Memory B cell (primary cell): ENCODE measurements at places on chromosomes 4 and X.

DNA sequence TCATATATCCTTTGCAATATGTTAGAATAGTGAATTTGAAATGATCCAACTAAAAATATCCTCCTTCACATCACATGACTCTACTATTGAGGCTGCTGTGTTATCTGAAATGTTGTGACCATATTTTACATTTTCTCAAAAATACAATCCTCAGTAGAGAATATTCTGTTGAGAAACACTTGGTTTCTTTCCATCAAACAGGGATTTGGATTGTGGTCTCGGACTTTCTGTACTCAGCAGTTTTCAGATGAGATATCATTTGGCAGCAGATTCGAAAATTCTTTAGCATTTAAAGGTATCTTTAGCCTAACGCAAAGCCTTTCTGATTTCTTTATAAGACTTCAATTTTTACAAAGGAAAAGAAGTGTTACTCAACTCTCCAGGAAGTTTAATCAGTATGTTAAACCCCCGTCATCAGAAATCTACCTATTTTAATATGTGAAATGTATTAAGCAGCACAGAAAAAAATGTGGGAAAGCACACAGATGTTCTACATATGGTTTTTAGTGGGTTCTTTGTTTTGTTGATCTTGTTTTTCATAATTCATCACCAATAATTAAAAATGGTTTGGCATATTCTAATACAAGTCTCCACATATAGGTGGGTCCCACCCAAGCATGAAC is 55.4 kb upstream of the ANXA3 start:
- H3K27me3 ChIP-seq: no peaks in the 10 kb centered on the region
- no peak overlapping the region for H3K4me3 ChIP-seq
- no peaks in the 10 kb centered on the region for H3K36me3 ChIP-seq
- no peaks in the 10 kb centered on the region for H3K4me1 ChIP-seq
- DNase-seq: no peak
- no peak overlapping the region for H3K27ac ChIP-seq

DNA sequence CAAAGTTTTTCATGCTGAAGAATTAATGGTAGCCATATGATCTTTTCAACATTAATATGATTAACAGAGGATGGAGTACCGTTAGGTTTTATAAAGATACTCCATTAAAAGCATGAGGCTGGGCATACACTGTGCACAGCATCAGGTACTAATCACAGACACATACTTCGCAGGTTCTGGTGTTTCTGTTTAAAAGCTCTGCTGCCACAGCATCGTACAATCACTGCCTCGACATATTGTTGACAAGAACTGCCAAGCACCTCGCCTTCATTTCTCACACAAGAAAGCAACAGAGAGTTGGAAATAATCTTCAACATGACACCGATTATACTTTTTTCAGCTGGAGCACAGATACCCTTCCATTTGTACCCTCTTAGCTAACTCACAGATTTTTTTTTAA is 753.4 kb upstream of the FAM241A start:
- no peak overlapping the region for H3K4me3 ChIP-seq
- no peak overlapping the region for H3K27ac ChIP-seq
- no peaks in the 10 kb centered on the region for H3K36me3 ChIP-seq
- no peaks in the 10 kb centered on the region for H3K27me3 ChIP-seq

DNA sequence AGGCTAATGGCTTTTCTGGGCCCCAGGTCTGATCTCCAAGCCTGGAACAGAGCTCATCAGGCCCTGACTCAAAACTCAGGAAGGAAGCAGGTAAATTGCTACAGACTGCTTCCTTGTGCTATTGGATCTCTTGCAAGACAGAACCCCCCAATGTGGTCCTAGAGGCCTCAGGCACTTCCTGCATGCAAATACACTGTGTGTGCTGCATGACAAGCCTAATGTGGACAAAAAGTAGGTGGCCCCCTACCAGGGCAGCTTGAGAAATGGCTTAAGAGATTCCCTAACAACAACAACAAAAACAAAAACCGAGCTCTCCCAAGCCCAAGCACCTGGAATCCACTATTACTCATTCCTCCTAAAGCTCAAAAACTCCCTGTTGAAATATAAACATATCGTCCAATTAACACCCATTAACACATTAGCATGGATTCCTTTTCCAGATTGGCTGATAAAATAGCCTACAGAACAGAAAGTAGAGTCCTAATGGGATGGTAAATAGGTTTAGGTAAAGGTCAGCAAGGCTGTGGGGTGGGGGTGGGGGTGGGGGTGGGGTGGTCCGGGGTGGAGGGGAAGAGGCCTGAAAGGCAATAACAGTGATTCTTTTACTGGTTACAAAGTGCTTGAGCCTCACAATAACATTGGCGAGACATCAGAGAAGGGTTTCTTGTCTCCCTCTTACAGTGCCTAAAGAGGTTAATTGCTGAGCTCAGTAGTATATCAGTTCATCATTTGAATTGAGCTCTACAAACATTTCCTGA is 24.1 kb upstream of the FGF16 start:
- H3K27ac ChIP-seq: no peak overlapping the region
- H3K27me3 ChIP-seq: no peaks in the 10 kb centered on the region
- no peaks in the 10 kb centered on the region for H3K4me1 ChIP-seq
- H3K4me3 ChIP-seq: no peak overlapping the region

- DNase-seq: no peak
- H3K36me3 ChIP-seq: no peaks in the 10 kb centered on the region
- no peak overlapping the region for H3K27ac ChIP-seq
- H3K4me1 ChIP-seq: no peaks in the 10 kb centered on the region
- H3K27me3 ChIP-seq: peaks cover 2% of the 10 kb centered on the region
Measured at GRCh38 chr4:88939697-88940096, 117.3 kb downstream of the FAM13A start.

DNA sequence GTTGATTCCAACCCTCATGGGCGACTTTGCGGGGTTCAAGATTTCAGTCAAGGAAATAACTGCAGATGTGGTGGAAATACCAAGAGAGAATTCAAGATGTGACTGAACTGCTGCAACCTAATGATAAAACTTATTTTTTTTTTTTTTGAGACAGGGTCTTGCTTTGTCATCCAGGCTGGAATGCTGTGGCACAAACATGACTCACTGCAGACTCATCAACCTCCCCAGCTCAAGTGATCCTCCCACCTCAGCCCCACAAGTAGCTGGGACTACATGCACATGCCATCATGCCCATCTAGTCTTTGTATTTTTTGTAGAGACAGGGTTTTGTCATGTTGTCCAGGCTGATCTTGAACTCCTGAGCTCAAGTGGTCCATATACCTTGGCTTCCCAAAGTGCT is 19.5 kb upstream of the WDFY3 start:
- H3K27me3 ChIP-seq: peaks cover 6% of the 10 kb centered on the region
- no peak overlapping the region for H3K27ac ChIP-seq
- no peak for DNase-seq
- H3K36me3 ChIP-seq: no peaks in the 10 kb centered on the region

DNA sequence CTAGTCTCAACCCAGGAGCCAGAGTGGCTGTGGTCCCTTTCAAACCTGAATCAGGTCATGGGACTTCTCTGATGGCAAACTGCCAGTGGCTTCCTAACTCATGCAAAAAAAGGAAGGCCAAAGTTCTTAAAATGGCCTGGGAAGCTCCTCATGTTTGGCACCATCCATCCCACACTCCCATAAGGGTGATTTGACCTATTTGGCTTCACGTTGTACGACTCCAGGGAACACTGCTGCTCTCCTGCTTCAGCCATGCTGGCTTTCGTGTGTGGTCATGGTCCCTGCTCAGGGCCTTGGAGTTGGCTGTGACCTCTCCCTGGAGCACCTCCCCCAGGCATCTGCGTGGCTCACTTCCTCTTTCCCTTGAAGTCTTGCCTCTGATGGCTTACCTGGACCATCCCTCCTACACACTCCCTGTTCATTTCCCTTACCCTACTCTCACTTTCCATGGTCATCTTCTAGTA is 12.8 kb upstream of the TMSB4X start:
- H3K27me3 ChIP-seq: no peaks in the 10 kb centered on the region
- H3K4me1 ChIP-seq: peaks cover 22% of the 10 kb centered on the region
- H3K36me3 ChIP-seq: no peaks in the 10 kb centered on the region
- H3K4me3 ChIP-seq: no peak overlapping the region

DNA sequence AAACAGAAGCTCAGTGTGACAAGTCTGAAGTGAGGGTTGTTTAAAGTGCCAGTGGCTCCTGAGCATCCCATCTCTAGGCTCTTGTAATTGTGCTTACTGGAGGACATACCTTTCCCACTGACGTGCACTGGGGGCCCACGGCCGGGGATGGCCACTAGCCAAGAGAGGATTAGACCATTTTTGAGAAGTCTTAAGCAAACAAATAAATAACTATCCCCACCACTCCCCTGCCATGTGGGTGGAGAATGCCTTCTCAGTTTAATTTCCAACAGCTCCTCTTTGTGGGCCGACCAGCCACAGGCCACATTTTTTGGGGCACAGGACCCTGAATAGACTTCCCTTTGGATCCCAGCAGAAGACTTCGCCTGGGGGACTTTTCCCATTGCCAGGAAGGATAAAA is 125.0 kb upstream of the MSX1 start:
- peaks cover 4% of the 10 kb centered on the region for H3K36me3 ChIP-seq
- no peak overlapping the region for H3K27ac ChIP-seq
- H3K27me3 ChIP-seq: no peaks in the 10 kb centered on the region
- H3K4me1 ChIP-seq: no peaks in the 10 kb centered on the region
- H3K4me3 ChIP-seq: no peak overlapping the region
- no peak for DNase-seq

DNA sequence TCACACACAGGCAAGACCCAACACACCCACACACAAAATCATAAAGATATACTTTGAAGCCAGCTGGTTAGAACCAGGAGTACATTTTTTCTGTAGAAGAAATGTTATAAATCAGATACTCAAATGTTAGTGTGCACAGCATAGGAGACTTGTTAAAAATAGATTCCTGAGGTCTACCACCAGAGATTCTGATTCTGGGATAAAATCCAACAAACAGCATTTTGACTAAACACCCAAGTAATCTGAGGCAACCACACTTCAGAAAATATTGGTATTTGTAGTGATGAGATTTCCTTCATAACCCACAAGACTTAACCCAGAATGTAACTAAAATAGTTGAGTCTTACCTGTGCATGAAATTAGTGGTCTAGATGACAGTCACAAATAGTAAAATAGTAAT is 301.8 kb downstream of the HNRNPD start:
- H3K4me1 ChIP-seq: no peaks in the 10 kb centered on the region
- DNase-seq: no peak
- H3K27ac ChIP-seq: no peak overlapping the region
- no peaks in the 10 kb centered on the region for H3K36me3 ChIP-seq
- no peak overlapping the region for H3K4me3 ChIP-seq

DNA sequence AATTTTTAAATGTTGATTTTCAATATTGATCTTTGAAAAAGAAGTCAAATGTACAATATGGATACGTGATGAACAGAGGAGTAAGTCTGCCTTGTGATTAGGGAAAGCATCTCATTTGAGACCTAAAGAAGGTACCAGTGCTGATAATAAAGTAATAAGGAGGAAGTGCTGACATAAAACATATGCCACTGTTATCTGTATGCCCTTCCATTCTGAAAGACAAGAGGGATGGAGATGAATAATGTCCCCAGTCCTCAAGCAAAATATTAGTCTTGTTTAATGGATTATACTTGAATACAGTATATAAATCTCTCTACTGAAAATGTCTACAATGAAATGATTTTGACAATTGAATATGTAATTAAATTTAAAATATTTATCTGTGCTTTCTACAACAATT is 58.2 kb downstream of the CCSER1 start:
- no peaks in the 10 kb centered on the region for H3K36me3 ChIP-seq
- peaks cover 11% of the 10 kb centered on the region for H3K4me1 ChIP-seq
- H3K27me3 ChIP-seq: no peaks in the 10 kb centered on the region
- no peak for DNase-seq
- no peak overlapping the region for H3K4me3 ChIP-seq

DNA sequence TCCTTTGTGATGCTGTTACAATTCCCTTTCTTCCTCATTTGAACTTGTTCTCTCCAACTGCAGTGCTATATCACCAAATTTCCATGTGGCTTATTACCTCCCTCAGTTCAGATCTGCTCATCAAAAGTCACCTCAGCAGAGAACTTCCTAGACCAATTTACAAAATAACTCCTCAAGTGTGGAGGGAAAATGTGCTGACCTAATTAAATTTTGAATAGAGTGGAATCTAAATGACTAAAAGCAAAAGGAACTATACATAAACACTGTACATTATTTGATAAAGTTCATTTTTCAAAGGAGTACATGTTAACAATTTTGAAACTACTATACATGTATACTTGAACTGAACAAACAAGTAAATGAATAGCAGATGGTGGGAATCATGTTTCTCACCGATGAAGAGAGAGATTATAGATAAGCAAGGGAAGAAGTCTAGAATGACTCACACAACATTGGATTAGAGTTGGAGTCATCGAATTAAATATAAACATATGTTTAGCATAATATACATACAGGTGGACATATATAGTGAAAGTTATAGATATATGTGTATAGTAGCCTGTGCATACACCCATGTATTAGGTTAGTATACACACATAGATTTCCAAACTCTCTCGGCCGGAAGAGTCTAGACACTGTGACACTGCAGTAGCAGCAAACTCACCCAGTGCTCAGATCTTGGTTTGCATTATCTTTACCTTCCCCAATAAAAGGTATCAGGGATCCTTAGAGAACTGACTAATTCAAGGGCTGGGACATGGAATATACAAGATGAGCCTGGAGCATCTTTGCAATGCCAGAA is 318.7 kb downstream of the PCDH18 start:
- no peak overlapping the region for H3K4me3 ChIP-seq
- H3K4me1 ChIP-seq: no peaks in the 10 kb centered on the region
- no peak overlapping the region for H3K27ac ChIP-seq
- no peaks in the 10 kb centered on the region for H3K27me3 ChIP-seq

- H3K27ac ChIP-seq: no peak overlapping the region
- no peaks in the 10 kb centered on the region for H3K36me3 ChIP-seq
- no peaks in the 10 kb centered on the region for H3K27me3 ChIP-seq
- no peak for DNase-seq
- H3K4me1 ChIP-seq: no peaks in the 10 kb centered on the region
Measured at GRCh38 chr4:95038791-95039190, 281.0 kb downstream of the BMPR1B start.

- H3K4me1 ChIP-seq: peaks cover 12% of the 10 kb centered on the region
- no peak for DNase-seq
- peaks cover 8% of the 10 kb centered on the region for H3K27me3 ChIP-seq
- H3K27ac ChIP-seq: peak within 1 kb of the TSS; percentile 37
- H3K4me3 ChIP-seq: peak within 1 kb of the TSS; percentile 86
Measured at GRCh38 chrX:111095974-111096895, at the start of gene PAK3. PAK3 (plus strand) TSS chrX:111096191; CDS start chrX:111123104, 26,913 bp downstream.

- no peaks in the 10 kb centered on the region for H3K4me1 ChIP-seq
- no peak overlapping the region for H3K4me3 ChIP-seq
- no peak overlapping the region for H3K27ac ChIP-seq
Measured at GRCh38 chrX:13607996-13608365, 38.6 kb downstream of the EGFL6 start.

DNA sequence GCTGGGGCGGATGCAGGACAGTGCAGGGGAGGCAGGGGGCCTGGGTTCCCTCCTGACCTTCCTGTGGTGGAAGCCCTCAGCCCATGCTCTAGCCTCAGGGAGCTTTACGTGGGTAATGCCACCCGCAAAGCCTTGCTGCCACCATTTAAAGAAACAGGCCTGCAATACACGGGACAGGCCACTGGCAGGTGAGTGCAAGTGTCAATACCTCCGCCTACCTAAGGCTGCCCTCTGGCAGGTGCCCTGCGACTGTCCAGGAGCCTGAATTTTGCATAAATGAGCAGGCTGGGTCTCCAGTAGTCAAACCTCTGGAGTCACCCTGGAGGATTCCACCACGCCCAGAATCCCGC is 5.9 kb downstream of the CRMP1 start:
- H3K27ac ChIP-seq: no peak overlapping the region
- DNase-seq: no peak
- peaks cover 30% of the 10 kb centered on the region for H3K27me3 ChIP-seq

GRCh38 chr4:108709234-108709633 is 53.6 kb downstream of the ETNPPL start:
- no peaks in the 10 kb centered on the region for H3K4me1 ChIP-seq
- H3K27ac ChIP-seq: no peak overlapping the region
- peaks cover 13% of the 10 kb centered on the region for H3K27me3 ChIP-seq
- H3K36me3 ChIP-seq: no peaks in the 10 kb centered on the region
- DNase-seq: no peak
